ENCODE measurements at places on chromosomes 7 and 10.

- DNase-seq: no peak
Observed at GRCh38 chr10:69891057-69891617, 89.4 kb downstream of the COL13A1 start.

DNA sequence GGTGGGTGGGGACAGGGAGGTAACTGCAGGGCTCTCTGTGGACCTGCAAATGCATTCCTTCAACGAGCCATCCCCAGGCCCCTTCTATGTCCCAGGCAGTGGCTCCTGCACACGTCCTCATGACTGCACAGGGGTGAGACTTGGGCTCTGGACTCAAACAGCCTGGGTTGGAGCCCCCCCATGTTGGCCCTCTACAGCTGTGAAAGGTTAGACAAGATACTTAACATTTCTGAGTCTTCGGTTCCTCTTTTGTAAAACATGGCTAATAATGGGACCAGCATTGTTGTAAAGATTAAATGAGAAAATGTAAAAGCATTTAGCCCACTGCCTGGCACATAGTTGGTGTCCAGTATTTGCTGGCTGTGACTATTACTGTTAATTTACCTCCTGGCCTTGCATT lies 41.8 kb downstream of the CHST3 start:
- DNase-seq: no peak

DNA sequence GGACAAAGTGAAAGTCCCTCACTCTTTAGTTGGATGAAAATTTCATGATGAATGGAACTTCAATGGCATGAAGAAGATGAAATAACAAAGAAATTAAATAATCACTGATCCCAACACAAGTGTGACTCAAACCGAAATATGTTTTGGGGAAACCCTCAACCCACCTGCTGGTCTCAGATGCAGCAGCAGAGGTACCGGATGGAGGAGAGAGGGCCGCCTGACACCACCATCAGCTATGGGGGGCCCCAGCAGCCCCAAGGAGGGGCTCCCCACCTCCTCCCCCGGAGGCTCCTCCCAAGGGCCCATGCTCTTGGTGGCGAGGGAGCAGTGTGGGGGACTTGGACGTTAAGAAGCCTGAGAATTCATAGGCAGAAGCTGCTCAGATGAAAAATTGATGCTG lies 137.2 kb upstream of the ADARB2 start:
- DNase-seq: no peak

- DNase-seq: no peak
Observed at GRCh38 chr7:133320891-133321290, 68.0 kb downstream of the EXOC4 start.

- DNase-seq: no peak
Observed at GRCh38 chr7:74587435-74588126, 69.9 kb upstream of the GTF2I start.

DNA sequence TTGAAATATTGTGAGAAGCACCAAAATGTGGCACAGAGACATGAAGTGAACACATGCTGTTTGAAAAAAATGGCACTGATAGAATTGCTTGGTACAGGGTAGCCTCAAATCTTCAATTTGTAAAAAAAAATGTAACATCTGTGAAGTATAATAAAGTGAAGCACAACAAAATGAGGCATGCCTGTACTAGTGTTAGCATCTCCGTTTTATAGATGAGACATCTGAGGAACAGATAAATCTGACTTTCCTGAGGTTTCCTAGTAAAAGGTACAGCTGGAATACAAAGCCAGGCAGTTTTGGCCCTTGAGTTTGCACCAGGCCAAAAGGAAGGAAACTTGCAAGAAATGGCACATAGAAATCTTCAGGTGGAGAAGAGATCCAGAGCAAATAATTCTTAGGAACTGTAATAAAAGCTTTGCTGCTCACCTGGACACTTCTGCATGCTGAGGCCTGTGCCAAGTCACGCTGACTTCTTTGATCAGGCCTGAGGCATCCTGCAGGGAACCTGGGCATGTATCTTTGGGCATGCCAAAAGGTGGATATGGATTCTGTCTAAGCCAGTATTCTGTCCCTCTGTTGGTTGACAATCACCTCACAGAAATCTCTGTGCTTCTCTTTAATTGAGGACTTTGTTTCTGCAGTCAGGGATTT lies 251.5 kb upstream of the PLPP4 start:
- no peak for DNase-seq

DNA sequence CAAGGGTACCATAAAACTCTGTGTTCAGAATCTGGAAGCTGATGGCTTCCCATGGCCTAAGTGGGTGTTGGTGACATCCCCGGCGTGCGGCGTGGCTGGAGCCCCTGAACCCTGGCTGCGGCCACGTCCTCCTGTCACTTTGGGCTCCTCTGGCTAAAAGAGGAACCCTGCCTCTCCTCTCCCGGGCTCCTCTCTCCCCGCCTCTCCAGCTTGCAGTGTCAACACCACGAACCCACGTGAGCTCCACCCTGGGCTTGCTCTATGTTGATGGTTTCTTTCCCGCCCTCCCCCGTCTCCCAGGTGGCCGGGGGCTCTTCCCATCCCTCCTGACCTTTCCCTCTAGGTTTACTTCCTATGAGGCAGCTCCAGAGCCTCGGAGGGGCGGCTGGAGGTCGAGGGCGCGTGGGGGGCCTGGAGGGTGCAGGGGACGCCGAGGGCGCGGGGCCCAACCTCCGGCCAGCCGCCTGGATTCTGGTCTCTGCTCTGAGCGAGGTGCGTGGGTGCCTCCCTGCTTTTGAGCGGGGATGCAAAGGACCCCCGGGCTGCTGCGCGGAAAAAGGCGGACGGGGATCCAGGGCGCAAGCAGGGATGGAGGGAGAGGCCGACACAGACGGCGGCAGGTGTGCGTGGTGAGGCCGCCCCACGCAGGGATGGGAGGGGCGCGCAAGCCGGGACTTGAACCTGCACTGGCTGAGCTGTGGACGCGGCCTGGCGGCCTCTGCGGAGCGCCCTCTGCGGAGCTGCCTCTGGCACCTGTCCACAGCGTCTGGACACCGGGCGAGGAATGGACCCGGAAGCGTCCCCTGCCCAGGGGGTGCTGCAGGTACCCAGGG lies 115.5 kb upstream of the DIP2C start:
- no peak for DNase-seq

- no peak for DNase-seq
Observed at GRCh38 chr7:74070619-74070921, 13.0 kb upstream of the LIMK1 start.

DNA sequence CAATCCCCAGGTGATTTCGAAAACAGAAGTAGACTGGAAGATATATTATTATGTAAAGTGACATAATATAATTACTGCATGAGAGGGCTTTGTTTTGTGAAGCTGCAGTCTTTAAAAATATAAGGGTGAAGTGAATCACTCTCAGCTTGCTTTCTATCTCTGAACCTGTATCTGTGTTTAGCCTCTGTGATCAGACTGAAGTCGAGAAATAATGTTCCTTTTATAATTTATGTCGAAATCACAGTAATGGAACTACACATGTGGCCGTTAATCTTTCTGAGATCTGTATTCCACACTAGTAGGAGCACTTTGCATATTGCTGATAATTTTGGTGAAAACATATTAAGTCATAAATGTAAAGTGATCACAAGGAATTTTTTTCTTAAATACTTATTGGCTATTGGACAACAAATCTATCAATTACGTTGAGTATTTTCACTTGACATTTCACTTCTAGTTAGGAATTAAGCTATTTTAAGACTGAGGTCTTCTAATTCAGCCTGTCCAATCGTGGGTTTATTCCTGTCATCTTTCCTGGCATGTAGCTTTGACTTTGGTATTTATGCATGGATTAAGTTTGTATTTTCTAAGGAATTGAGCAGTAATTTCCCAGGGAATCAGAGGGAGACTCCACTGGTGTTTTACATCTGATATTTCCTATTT lies 268.2 kb upstream of the POT1 start:
- DNase-seq: no peak

DNA sequence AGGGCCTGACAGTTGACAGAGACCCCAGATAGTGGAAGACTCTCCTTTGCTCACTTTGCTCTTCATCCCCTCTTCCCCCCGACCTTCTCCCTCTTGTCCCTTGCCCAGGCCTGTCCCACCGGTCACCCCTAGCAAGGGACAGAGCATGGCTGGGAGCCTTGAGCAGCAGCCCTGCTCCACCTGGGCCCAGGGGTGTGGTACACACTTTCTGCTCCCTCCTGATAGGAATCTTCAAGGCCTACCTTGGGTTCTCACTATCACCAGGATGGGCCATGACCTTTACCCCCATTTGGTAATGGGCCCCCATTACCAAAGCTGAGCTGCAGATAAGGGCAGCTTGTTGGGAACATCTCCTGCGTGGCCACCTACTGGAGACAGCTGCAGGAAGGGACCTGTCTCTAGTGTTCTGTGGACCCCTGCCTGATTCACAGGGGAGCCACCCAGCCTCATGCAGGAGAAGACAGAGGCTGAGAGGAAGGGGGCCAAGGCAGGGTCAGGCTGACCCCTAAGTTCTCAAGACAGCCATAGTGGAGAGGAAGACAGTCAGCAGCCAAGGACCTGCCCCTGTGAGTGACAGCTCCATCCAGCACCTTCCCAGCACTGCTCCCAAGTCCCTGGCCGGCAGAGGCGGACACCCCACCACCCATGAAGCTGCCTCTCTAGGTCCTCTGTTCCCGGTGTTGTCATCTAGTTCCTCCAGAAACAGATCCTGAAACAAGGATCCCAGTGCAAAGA lies 913 bp upstream of the NPC1L1 start:
- no peak for DNase-seq

DNA sequence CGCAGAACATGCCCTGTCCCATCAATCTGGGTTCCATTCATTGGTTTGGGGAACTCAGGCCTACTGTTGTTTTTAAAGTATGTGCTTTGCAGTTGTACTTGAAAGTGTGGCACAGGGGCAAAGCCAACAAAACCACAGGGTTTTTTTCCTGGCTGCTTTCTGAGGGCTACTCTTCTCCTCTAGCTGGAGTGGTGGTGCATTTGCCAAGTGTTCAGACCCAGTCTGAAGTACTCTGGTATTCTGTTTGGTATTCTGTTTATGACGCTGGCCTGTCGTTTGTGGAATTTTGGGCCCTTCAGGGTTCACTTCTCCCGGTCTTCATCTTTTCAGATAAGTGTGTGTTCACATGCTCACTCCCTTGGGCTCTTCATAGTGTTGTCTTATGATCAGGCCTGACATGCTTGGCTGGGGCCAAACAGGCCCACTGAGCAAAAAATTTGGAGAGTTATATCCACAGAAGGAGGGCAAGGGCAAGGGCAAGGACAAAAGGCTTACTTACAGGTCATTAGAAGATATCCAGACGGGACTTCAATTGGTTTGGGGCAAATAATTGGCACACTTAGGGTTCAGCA lies 26.3 kb downstream of the SLC26A4 start:
- no peak for DNase-seq

GRCh38 chr7:75872073-75872782 lies 6.6 kb upstream of the RHBDD2 start:
- peak; percentile 49 for DNase-seq

DNA sequence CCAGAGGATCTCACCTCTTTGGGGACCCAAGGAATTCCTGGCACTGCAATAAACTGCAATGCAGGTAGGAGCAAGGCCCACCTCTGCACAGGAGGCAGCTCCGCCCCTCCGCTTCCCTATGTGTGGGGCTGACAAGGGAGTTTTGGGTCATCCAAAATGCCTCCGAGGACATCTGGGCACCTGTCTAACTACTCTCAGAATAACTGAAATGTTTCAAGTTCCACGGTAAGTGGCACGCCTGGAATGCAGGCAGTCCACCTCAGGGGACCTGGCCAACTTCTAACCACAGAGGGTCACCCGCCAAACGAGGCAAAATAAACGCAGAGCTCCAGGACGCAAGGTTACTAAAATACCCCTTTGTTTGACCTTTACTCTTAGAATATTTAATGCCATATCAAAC lies 102.5 kb downstream of the FGFR2 start:
- DNase-seq: no peak

GRCh38 chr7:104548861-104549260 lies 220.5 kb downstream of the LHFPL3 start:
- DNase-seq: peak; percentile 23

GRCh38 chr7:134851141-134851540 lies 71.7 kb downstream of the CALD1 start:
- DNase-seq: no peak

- DNase-seq: peak; percentile 27
Observed at GRCh38 chr7:5694912-5695726, 86.3 kb downstream of the RNF216 start.

- no peak for DNase-seq
Observed at GRCh38 chr10:52357971-52358370, 43.9 kb downstream of the DKK1 start.

- no peak for DNase-seq
Observed at GRCh38 chr10:74363727-74364126, 212.7 kb downstream of the ADK start.

DNA sequence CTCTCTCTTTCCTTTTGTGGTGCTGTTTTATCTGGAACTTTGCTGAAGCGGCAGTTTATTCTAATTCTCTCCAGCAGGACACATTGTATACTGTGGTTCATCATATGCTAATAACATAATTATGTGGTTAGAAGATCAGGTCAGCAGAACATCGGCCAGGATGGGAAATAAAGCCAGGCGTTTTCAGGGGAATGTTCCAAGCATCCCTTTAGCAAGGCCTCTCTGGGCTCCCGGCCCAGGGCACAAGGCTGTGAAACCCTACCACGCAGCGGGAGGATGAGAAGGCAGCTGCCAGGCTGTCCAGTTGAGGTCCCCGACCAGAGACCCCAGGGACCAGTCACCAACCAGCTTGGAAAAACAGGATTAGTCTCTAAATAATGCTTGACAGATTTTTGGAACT lies 112.2 kb upstream of the GALNT17 start:
- no peak for DNase-seq

DNA sequence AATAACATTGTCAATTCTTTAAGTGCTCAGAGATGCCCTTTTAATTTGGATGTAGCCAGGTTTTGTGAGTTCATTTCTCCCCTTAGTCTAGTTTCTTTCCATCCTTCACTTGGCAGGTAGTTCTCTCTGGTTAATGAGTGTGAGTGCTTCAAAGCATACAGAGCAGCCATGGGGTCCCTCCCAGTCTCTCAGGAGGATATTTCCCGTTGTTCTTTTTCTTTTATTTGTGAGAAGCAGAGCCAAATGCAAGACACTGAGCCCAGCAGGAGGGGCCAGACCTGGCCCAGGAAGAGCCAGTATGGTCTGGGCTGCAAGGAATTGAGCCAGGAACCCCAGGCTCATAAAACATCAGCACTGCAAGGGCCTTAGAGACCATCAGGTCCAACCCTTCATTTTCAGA lies 52.4 kb downstream of the PLCE1 start:
- no peak for DNase-seq

DNA sequence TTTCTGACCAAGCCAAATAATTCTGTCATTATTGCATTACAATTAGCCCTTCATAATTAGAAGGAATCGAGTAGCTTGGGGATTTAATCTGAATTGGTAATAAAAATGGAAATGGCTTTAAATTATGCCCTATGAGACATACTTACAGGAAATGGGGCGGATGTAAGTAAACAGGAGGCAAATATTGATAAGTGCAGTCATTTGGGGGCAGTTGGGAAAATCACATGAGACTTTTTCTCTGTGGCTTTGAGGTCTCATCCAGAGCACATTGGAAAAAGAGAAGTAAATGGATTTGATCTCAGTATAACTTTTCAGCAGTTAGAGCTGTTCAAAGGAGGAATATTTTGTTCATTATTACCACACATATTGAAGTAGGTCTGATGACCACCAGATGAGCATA lies 307.8 kb upstream of the POM121L12 start:
- no peak for DNase-seq

GRCh38 chr7:87797395-87797794 lies 78.8 kb downstream of the SLC25A40 start:
- DNase-seq: no peak

Measured in KBM-7 (cell line).